ENCODE measurements at places on chromosomes 3 and 15.

GRCh38 chr3:143590660-143591059 is 257.6 kb downstream of the SLC9A9 start:
- DNase-seq, result no peak

GRCh38 chr15:66129586-66129985 is 124.0 kb downstream of the MEGF11 start:
- DNase-seq, result no peak

DNA sequence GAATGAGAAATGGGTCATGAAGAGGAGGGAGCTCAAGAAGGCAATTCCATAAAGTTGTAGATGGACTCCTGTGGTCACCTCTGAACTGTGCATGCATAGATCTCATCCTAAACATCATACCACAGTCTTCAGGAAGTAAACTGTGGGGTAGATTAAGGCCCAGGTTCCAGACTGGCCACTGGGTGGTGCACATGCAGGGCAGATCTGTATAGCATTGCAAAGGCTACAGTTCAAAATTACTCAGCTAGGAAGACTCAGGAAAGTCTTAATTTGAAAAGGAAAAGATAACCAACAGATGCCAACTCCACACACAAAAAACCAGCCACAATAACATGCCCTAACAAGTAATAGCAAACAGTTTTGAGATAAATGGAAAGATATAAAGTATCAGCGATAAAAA is 20.3 kb downstream of the KY start:
- DNase-seq, result no peak

- DNase-seq, result no peak
Observed at GRCh38 chr15:99344639-99345038, 93.4 kb downstream of the LRRC28 start.

DNA sequence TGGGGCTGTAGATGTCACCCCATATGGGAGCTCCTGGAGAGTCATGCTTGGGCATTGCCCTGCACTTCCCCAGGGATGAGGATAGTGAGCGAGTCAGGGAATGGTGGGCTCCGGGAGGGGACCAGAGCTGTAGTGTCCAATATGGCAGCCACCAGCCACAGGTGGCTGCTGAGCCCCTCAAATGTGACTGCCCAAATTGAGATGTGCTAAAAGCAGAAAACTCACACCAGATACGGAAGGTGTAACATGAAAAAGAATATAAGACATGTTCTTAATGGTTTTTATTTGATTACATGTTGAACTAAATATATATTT is 31.7 kb downstream of the GRIP2 start:
- DNase-seq, result no peak
